ENCODE measurements at places on chromosomes 2 and 18.

DNA sequence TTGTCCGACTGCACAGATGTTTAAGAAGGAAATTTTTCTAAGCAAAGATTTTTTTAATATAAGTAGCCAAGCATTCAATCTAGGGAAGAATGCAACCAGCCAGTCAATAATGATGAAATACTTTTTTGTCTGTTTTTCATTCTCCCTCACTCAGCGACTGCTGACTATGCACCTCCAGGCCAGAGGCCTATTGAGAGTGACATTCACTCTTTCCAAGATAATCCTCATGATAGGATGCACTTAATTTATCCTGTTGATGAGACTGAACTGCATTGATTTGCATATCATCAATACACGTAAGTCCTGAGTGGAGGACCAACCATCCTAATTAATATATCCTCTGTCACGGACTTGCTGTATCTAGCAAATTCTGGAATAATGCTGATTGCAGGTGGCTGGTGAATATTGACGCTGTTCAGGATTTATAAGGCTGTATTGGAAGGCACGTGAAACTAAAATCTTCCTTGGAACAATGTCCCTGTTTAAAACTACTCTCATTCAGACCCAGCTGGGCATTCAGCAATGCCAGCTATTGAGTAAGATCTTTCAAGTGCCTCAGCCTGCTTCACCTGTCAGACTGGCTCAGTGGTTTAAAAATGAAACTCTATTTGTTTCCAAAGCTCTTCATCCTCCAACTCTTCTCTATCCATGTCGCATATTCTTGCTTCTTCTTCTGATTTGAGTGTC is 142.2 kb downstream of the MAP2 start:
- no peak for DNase-seq

GRCh38 chr2:88637464-88637863 is 10.2 kb upstream of the EIF2AK3 start:
- DNase-seq = no peak

DNA sequence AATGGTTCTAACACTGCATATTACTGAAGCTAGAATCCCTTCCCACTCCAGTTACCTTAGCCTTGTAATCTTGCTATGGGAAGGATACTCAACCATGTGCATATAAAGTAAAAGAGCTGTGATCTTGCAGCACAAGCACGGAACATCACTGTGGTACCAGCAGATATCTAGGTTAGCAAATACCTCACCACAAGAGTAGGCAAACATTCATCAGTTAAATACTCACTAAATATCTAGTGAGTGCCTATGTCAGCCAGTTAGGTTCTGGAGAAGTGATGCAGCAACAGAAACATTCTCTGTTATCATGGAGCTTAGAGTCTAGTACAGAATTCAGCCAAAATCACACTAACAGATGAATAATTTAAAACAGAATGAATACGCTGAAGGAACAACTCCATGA is 349.6 kb upstream of the UBE2E3 start:
- peak; percentile 40 for DNase-seq

DNA sequence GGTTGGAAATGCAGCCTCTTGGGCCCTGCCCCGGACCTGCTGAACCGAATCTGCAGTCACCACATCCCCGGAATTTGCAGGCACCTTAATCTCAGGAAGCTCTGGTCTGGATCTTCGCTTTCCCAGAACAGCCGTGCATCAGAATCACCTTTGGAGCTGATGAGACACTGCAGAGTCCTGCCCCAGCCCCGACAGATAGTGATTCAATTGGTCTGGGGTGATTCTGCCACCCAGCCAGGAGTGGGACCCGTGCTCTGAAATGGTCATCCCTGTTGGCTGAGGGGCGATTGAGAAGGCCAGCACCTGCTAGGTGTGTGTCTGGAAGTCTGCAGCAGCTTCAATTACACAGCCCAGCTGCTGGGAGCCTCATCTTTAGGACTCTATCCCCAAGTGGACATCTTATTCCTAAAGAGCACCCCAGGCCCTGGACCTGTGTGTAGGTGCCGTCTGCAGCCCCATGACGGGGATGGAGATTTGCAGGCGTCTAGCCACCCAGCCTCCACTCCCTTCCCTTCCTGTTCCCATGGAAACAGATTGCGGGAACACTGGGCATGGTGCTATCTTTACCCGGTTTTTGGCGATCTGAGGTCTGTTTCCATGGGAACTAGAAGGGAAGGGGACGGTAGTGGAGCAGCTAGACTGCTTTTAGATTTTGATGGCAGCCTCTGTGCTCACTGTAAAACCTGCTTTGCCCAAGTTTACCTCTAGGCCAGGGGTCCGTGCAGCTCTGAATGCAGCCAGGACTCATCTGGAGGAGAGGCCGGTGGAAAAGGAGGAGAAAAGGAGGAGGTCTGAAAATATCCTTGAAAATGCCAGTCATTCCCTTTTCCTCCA is 156.1 kb downstream of the LDLRAD4 start:
- peak; percentile 28 for DNase-seq

- no peak for DNase-seq
Observed at GRCh38 chr2:94994914-94995552, 30.5 kb upstream of the MAL start.
